IPS DF 6.9 (cell line): ENCODE measurements at places on chromosomes 1 and 21.

GRCh38 chr1:209456878-209457277, 126.6 kb upstream of the CAMK1G start:
- no peak for DNase-seq

DNA sequence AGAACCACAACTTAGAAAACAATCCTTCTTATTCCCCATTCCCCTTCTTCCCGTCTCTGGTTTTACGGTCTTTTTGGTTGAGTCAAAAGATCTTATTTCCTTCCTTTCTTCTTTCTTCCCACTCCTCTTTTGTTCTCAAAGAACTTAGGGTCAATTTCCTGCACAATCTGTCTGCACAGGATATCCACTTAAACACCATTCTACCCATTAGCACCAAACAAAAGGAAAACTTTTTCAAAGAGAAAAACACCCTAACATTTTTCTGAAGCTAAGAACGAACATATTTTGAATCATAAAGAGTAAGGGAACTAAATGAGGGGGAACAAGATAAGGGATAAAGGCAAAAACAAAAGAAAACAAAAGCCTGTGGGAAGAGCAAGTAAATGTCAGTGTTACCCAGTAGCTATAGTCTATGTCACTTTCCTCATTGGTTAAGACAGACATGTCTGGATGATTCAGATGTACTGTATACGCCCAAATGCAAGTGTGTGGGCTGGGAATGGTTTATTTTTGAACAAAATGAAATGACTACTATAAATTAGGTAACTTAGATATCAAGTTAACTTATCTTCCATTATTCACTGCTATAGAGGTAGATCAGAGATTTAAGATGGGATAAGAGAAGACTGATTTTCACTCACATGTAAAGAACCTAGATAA, 59.9 kb downstream of the TOR3A start:
- DNase-seq, result no peak

DNA sequence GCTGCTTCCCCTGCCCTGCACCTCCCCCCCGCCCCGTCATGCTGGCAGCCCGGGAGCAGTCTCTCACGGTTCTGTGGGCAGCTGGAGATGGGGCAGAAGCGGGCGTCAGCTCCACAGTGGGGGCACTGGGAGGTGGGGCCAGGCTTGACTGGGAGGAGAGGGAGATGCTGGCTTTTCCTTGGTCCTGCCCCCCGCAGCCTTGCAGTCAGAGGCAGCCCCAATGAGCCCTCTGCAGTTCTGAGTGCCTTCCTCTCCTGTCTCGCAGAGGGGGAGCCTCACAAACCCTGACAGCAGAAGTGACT, 21.7 kb downstream of the ARHGEF10L start:
- DNase-seq, result no peak

GRCh38 chr1:245822996-245823395, 668.2 kb downstream of the KIF26B start:
- DNase-seq, result no peak

- no peak for DNase-seq
Observed at GRCh38 chr1:8377271-8377981, 59.5 kb downstream of the SLC45A1 start.

DNA sequence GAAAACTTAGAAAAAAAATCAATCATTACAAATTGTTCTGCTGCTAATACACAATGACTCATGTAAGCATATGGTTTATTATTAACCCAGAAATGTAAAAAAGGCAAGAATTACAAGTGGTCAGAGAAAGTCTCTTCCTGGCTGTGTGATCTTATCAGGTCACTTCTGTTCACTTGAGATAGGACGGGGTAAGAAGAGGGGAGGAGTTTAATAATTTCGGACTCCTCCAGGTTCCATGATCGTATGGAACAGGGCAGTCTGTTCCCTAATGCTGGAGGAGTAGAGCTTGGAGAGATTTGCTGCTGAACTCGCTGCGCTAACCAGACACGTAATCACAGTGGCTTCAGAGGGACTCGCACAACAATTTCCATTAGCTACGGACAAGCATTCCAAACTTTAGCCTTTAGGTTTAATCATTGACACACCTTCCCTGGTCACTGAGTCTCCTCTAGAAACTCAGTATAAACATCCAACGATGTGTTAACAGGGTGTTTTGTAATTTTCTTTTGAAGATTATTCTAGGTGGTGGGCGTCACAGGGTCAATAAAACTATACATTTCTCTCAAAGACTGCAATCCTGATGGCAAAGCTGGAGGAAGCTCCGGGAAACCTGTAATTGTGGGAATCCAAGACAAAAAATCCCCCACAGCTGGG, 1.3 kb downstream of the CRYZ start:
- DNase-seq, result no peak

GRCh38 chr1:39992234-39992633, 37.3 kb downstream of the MFSD2A start:
- no peak for DNase-seq

GRCh38 chr1:183000167-183000962, 22.9 kb upstream of the LAMC1 start:
- no peak for DNase-seq

DNA sequence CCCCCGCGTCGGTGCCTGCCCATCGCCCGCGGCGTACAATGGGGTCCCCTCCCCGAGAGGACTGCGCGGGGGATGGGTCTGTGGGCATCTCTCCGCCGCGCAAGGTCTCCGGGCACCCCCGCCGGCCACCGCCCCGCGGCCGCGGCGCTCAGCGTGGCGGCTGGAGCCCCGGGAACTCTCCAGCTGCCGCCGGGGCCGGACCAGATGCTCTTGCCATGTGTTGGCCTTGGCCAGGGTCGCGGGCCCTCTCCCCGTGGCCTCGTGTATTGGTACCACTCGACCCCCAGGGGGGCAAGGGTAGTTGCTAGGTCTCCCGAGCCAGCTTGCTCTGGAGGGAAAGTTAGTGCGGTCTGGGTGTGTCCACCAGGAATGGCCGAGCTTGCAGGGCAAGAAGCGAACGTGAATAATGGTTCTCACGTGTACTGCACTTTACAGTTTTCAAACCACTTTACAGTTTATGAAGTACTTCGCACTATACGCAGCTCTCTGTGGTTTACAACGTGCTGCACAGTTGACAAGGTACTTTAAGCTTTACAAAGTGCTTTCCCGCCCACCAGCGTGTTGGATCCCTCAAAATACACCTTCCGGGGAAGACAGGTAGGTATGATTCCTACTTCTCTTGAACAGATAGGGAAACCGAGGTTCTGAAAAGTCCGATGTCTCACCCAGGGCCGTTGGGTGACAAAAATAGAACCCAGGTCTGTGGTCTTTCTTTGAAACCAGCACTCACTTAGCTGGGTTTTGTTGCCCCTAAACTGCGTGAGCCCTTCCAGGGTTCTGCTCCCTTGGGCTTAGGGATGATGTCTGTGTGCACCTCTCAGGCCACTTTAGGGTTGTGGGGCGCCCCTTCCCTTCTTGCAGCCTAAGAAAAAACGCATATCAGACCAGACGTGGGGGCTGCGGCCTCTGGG, 1.2 kb downstream of the EPHB2 start:
- no peak for DNase-seq

DNA sequence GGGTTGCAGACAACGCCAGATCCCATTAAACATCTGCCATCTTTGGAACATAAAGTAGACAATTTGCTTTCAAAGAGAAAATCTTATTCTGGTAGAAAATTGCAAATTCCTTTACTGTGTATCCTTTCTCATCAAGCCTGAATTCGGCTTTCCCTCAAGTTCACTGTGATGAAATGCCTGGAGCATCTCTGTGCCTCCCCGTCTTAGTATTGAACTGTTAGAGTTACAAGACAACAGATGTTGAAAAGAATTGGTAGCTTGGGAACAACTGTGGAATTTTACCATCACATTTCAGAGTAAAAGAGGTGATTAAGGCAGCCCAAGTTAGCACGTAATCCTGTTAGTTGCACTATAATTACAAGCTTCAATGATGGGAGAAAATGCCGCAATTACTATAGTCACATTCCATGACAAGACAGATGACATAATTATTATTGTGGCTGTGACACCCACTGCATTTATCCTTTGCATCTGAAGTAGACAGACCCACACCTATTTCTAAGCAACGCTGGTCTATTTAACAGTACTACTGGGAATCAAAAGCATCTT, 54.4 kb upstream of the B3GALNT2 start:
- no peak for DNase-seq
